Stimulated activated CD8-positive, alpha-beta memory T cell treated with anti-CD3 and anti-CD28 coated beads, Interleukin-7, amount 100 ng/mL, for 1 hour (primary cell): ENCODE measurements at places on chromosomes 1 and 21.

DNA sequence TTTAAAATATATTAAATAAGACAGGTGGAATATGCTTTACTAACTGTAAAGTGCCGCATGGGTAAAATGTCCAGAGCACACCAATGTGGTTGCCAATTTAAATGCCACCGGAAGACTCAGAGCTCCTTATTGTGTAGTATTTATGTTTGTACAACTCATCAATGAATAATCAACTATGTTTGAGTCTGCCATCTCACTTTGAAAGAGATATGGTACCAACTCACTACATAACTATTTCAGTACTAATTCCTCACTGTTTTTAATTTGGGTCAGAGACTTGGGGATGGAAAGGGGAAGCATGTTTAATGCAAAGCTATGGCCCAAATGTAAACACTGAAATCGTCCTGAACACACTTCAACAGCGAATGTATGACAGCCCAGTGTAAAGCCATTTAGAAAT is 144.8 kb downstream of the NR5A2 start:
- DNase-seq, result no peak

DNA sequence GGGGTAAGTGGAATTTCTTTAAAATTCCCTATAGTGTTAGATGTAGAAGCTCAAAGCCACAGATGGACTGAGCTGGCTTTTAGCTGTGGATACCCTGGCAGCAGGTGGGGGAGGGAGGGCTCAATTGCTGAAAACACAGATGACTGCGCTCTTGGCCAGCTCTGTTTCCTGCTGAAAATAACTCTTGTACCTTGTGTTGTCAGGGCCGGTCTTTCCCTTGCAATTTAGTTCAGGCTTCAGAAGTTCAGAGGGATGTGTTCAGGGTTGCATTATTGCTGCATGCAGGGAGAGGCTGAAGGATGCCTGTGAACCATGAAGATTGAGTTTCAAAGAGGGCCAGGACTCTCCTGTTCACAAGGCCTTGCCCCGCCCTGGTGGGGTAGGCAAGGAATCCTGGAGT is 58.1 kb upstream of the GCLM start:
- DNase-seq, result no peak

DNA sequence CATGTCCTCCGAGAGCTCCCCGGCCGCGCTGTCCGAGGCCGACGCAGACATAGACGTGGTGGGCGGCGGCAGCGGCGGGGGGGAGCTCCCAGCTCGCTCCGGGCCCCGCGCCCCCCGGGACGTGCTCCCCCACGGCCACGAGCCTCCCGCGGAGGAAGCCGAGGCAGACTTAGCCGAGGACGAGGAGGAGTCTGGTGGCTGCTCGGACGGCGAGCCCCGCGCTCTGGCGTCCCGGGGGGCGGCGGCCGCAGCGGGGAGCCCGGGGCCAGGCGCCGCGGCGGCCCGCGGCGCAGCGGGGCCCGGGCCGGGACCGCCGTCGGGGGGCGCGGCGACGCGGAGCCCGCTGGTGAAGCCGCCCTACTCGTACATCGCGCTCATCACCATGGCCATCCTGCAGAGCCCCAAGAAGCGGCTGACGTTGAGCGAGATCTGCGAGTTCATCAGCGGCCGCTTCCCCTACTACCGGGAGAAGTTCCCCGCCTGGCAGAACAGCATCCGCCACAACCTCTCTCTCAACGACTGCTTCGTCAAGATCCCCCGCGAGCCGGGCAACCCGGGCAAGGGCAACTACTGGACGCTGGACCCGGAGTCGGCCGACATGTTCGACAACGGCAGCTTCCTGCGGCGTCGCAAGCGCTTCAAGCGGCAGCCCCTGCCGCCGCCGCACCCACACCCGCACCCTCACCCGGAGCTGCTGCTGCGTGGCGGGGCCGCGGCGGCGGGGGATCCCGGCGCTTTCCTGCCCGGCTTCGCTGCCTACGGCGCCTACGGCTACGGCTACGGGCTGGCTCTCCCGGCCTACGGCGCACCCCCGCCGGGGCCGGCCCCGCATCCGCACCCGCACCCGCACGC is 547 bp downstream of the FOXD2 start:
- DNase-seq, result no peak

DNA sequence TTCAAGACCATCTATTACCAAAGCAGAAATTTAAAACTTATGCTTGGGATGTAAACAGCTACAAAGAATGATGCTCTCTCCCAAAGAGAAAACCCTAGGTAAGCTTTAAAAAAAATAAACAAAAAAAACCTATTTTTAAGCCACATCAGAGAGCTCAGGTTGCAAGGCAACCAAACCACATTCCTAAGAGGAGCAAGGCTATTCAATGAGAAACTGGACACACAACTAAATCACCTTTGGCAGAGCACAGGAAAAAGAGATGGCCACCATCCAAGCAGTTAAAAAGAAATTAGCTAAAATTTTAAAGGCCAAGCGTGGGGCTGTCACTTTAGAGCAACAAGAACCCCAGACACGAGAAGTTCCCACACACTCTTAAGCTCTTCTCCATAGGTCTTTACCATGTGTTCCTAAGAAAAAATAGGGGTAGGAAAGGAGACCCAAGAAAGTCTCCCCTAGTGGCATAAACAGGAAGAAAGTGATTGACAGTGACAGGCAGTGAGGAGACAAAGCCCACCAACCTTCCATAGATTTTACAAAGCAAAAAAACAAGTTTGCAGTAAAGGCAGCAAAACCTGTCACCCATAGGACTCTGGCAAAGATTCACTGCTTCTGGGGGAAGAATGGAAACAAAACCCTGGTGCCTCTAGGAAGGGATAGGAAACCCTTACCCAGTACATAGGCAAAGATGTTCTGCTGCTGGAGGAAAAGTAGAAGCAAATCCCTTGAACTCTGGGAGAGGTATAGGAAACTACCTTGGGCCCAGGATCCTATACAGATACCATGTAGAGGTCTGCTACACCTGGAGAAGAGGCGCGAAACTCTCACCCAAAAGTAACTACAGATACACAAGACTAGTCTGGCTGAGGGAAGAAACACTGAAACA is 68.5 kb downstream of the FOXJ3 start:
- DNase-seq, result no peak

DNA sequence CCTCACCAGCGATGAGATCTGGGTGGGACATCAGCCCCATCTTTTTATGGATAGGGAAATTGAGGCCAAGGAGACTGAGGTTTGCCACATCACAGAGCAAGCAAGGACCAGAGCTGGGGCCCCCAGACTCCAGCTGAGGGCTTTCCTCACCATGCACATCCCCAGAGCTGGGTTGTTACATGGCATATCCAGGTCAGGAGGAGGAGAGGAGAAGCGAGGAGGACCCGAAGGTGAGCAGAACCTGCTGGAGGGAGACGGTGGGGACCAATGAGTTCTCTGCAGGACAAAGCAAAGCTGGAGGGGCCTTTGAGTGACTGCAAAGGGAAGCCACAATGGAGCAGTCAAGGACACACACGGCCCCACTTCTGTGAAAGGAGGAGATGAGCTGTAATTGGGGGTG is 255.5 kb upstream of the CSF3R start:
- DNase-seq, result no peak

- DNase-seq, result no peak
Measured at GRCh38 chr1:64917328-64917861, 49.0 kb downstream of the JAK1 start.

DNA sequence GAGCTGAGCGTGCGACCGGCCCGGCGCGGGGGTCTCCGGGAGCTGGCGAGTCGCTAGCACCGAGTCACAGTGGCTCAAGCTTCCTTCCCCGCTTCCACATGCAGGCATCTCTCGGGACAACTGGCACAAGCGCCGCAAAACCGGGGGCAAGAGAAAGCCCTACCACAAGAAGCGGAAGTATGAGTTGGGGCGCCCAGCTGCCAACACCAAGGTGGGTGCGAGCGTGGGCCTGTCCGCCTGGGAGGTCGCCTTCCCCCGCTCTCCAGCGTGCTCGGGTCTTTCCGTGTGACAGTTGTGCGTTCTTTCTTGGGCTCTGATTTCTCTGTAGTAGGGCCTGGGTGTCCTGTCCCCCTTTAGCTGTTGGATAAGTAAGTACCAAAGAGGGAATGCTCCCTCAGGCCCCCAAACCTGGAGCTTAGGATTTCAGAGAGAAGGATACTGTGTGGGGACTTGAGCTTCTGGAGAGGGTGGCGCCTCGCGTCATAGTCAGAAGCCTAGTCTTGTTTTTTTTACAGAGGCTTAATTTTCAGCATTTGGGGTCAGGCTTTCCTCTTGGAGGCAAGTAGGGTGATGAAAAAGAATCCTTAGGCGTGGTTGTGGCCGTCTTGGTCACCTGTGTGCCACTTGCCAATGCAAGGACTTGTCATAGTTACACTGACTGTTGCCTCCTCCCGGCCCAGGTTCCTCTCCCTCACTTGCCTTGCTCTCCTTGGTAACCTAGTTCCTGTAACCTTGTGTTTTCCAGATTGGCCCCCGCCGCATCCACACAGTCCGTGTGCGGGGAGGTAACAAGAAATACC is 790 bp downstream of the RPS8 start:
- no peak for DNase-seq

DNA sequence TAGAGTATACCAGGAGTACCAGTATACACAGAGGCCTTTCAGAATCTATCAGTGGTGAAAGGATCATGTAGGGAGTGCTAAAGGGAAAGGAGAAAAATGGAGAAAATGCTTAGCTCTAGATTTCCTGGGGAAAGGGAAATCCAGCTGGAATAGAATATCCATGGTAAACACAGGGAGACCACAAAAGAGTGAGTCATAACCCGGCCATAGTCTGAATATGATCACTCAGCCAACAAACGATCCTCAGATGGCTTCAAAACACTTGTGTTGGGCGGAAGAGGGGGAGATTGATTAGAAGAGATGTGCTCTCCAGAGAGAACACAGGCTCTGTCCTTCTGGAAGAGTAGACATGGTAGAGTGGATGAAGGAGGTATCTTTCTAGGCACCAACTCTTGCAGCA is 180.6 kb downstream of the PAPPA2 start:
- DNase-seq, result no peak

DNA sequence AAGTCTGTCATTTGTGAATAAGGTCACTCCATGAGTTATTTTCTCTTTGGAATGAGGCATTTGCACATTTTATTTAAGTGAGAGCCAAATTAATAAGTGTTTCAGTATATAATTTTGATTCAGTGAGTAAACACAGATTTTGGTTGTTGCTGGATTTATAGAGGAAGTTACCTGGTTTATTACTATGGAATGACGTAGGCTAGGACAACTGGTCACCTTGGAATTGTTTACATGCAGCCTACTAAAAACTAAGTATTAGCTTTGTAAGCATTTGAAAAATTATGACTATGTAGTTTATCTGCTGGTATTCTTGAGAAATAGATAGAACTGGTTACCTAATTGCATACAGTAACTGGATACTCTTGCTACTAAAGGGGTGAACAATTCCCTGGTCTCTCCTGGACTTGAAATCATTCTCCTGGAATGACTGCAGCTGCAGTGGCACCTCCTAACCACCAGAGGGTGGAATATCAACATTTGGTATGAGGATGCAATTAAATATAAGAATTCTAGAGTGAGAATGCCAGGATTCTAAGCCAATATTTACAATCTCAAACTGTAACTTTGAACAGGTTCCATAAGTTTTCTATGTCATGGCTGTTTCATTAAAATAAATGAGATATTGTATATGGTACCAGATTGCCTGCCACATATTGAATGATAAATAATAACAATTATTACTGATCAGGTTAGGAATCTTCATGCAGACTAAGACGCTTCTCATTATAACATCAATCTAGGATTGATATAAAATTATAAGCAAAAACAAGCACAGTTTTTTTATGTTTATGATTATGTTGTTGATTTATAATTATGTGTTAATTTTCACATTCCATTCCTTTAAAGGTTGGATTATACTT is 3.5 kb upstream of the KRTAP27-1 start:
- DNase-seq, result peak; percentile 1

GRCh38 chr1:119081267-119081666 is 59.2 kb downstream of the WARS2 start:
- DNase-seq, result no peak

DNA sequence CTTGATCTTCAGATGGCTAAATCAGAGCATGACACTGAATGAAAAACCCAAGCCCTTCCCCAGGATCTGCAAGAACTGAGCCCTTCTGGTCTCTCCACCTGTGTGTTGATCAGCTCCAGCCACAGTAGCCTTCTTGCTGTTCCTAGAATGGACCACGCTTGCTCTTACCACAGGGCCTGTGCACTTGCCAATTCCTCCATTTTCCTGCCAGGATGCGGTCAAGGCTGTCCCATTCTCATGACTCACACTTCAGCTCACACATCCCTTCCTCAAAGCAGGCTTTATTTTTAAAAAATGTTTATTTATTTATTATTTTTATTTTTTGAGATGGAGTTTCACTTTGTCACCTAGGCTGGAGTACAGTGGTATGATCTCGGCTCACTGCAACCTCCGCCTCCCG is 43.6 kb upstream of the GRHL3 start:
- no peak for DNase-seq

GRCh38 chr1:21667348-21668231 is 1.6 kb downstream of the RAP1GAP start:
- no peak for DNase-seq

DNA sequence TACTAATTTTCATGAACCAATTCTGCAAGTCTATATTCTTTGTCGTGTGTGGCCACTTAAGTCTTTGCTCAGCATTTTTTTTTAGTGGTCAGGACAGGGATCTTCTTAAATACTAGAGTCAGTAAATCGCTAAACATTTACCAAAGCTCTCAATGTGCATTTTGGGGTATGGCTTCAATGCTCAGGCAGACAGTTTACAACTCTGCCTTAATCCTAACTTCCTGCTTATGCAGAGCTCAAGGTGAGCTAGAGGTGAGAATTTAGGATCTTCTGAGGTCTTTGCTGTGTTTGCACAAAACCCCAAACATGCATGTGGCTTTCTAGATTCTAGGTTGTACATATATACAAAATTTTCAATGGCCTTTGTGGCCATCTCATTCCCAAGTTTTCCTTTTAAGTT is 153.0 kb downstream of the DNM3 start:
- DNase-seq, result no peak

DNA sequence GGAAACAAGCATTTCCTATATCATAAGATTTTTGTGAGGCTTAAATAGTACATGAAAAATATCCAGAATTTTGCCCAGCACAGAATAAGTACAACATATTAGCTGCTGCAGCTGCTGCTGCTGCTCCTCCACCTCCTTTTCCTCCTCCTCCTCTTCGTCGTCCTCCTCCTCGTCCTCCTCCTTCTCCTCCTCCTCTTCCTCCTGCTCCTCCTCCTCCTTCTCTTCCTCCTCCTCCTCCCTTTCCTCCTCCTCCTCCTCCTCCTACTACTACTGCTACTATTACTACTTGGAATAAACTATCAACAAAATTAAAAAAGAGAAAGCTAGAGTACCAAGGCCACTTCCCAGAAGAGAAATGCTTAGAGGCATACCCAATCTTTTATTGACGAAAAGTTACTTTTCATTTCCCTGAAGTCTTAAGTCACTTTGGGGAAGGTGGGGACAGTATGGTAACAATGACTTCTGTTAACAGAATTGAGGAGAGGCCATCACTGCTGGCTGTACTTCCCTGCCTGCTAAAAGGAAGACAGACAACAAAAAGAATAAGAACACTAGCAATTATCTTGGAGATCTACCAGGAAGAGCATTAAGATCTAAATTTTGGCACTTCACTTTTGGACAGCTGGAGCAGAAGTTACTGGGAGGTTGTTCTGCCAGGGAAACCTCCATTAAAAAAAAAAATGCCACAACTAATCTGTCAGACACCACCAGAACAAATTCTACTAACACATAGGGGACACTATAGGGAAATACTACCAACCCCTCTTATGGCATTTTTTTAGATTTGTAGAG is 7.1 kb downstream of the DENND1B start:
- DNase-seq, result no peak

- no peak for DNase-seq
Measured at GRCh38 chr1:23791516-23792047, 637 bp downstream of the LYPLA2 start.
